DMS79 (cell line): ENCODE measurements at places on chromosomes 1 and 21.
A peak's percentile ranks its signal among the peaks of the same experiment; 100 is the strongest.

- peak; percentile 32 for DNase-seq
Observed at GRCh38 chr1:179034720-179035119, 9.0 kb downstream of the FAM20B start.

- no peak for DNase-seq
Observed at GRCh38 chr1:183164340-183164739, 21.7 kb upstream of the LAMC2 start.

GRCh38 chr21:42114646-42115045, 43.5 kb downstream of the UMODL1 start:
- no peak for DNase-seq

- no peak for DNase-seq
Observed at GRCh38 chr1:14521622-14522021, 76.9 kb upstream of the KAZN start.

GRCh38 chr1:220121791-220122530, 28.0 kb downstream of the IARS2 start:
- no peak for DNase-seq

DNA sequence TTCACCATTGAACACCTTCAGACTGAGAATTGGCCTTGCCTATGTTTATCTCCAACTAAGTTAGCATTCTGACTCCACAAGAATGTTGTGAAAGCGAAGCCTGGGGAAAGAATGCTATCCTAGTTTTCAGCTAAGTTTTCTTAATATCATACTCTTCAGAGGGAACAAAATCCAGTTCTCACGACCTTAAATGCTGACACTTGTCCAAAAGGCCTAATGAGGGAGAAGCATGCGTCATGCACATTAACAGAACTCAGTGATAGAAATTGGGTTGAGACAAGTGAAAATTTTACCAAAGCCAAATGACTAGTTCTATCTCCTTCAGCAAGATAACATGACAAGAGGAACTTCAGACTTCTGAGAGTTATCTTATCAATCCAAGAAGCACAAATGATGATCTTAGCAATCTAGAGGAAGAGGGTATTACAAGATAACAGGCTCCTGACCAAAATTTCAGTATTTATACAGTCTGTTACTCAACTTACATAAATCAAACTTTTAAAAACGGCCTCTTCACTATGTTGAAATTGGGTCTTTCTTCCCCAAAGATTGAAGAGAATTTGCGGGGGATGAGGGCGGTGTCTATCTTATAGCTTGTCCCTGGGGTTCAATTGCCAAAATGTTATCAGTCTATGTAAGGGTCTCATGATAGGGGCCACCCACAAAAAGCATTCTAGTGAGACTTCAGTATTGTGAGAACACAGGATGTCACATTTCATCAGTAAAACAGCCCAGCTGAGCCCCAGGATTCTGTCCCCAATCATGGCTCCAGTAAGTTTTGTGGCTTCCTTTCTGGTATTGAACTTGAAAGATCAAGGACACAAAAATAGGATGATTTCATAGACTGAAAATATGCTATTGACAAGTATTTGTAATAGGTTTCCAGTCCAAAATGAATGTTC, 26.5 kb upstream of the SLC45A3 start:
- no peak for DNase-seq

GRCh38 chr1:209882942-209883340, 55.1 kb upstream of the SYT14 start:
- DNase-seq = no peak

- DNase-seq = no peak
Observed at GRCh38 chr1:151290709-151291303, 8.7 kb downstream of the ZNF687 start.

- DNase-seq = peak; percentile 76
Observed at GRCh38 chr1:155174324-155175280, 953 bp downstream of the TRIM46 start.

DNA sequence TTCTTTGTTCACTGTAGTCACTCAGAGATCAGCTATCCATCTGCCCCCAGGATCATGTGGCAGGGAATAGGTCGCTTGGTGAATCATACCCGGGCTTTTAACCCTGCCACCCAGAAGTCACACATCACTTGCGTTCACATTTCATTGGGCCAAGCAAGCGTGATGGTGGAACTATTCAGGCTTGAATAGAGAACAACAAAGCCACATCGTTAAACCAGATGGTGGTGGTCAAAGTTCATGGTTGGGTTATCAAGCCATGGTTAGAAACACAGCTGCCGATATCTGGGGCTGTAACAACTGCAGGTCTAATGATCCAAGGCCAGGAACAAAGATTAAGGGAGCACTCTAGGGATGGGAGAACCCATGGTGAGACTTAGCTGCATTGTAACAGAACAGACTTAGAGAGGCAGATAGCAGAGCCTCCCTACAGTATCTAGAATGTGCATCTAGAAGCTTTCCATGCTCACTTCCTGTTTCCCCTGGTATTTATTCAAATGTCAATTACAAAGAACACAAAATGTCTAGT, 40.0 kb upstream of the PTPRC start:
- no peak for DNase-seq

GRCh38 chr21:36535618-36536241, 55.8 kb upstream of the CLDN14 start:
- no peak for DNase-seq

DNA sequence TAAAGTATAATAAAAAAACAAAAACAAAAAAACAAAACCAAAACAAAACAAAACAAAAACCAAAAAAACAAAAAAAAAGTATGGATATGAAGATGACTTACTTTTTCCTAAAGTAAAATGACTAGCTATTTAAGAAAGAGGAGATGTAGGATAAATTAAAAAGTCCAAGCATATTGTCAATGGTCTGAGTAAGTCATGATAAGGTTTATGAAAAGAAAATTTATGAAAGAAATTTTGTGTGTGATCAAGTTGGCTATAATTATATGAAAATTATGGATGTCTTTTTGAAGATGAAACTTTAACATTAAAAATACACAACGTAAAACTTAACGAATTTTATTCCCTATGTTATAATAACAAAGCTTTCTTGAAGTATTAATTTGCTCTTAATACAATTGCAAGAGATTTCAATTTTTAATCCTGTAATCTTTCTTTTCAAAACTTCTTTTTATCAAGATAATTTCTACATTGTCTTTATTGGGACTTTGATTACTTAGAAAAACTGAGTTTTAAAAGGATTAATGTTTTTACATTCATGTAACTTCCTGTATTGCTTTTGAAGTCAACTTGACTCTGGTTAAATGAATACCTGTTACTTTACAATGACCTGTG, 200.9 kb upstream of the IVNS1ABP start:
- no peak for DNase-seq

- DNase-seq = no peak
Observed at GRCh38 chr1:12147201-12147701, 19.5 kb upstream of the TNFRSF1B start.
